PC-9 (cell line): ENCODE measurements at places on chromosomes 2 and 18. TPM values are rescaled to one million over a fixed set of nuclear protein-coding genes. Genes with fewer than 3 reads are reported as not detected.

GRCh38 chr2:178422097-178422496 is 28.9 kb downstream of the PRKRA start:
- no peak for DNase-seq

DNA sequence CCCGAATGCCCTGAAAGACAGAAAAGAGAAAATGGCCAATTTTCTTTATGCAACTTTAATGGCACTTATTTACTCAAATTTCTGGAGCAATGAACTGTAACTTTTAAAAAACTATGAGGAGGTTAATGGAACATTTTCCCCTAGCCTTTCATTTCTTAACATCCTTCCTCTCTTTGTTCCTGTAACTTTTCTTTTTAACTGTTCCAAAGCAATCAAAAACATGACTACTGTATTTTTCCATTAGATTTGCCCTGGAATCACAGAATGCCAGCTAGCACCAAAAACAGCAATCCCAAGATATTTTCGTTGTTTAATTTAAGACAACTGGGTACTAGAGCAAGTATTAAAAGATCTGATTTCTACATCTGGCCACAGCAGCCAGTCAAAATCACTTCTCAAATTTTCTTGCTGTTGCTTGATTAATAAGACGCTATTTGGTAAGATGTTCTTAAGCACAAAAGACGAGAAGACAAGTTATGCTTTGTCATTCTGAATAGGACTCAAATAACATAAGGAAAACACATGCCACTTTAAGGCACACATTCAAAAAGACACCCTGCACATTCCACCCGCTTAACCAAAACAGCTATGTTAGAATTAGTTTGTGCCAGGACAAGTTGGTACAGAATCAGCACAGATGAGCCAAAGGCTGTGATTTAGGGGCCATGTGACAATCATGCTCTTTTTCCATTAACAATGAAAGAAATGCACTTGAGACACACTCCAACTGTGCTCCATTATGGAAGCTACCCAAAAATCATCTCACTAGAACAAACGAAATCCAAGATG is 3.6 kb downstream of the STARD7 start:
- peak; percentile 40 for DNase-seq

ZAP70 gene
- total RNA-seq, result not detected in 2 replicates

RNMT gene
- 32.0 and 48.8 TPM in 2 replicates for total RNA-seq

DNA sequence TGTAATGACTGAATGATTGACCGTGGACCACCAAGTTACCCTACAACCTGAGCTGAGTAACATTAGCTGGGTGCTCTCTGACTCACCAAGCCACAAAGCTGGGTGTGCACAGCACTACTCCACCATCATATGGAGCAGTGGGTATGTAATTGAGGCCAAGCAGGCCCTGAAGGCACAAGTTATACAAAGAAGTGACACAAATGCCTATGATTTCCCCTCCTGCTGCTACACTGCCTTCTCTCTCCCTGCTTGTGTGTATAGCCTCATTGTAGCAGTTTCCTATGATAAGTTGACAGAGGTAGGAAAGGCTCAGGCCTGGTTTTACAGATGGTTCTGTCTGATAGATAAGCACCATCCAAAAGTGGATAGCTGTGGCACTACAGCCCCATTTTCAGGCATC is 1327.2 kb upstream of the DDX18 start:
- no peak for DNase-seq

CNDP1 gene
- total RNA-seq, result not detected in 2 replicates

DNA sequence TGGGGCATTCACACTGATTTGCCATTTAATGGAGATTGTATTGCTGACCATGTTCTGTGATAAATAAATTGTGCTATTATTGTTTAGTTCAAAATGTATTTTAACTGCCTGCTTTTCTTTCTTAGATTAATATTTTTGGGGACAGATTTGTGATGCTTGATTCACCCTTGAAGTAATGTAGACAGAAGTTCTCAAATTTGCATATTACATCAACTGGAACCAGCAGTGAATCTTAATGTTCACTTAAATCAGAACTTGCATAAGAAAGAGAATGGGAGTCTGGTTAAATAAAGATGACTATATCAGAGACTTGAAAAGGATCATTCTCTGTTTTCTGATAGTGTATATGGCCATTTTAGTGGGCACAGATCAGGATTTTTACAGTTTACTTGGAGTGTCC is 1.8 kb downstream of the DNAJC10 start:
- DNase-seq, result no peak

GRCh38 chr2:27194538-27195354 is 17.1 kb upstream of the ATRAID start:
- DNase-seq, result no peak

- DNase-seq, result no peak
These were observed 8.5 kb downstream of the RTTN start for GRCh38 chr18:70197026-70197425.

DNA sequence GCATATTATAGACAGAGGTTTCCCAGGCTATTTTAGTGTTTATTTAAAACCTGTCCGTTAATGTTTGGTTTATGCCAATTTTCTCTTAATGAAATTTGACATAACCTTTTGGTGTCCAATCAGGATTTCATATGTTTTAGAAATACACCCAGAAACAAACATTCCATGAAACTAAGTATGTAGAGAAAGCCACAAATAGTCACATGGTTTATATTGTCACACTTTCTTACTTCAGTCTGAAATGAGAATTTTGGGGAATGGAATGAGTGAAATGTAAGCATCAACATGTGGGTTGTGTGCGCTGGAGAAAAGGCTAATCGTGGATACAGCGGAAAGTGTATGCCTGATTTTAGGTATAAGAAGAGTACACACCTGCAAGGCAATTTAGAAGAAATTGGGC is 277.0 kb upstream of the RAB12 start:
- no peak for DNase-seq

ZNF892 gene
- 2.8 and 3.1 TPM in 2 replicates for total RNA-seq

DNA sequence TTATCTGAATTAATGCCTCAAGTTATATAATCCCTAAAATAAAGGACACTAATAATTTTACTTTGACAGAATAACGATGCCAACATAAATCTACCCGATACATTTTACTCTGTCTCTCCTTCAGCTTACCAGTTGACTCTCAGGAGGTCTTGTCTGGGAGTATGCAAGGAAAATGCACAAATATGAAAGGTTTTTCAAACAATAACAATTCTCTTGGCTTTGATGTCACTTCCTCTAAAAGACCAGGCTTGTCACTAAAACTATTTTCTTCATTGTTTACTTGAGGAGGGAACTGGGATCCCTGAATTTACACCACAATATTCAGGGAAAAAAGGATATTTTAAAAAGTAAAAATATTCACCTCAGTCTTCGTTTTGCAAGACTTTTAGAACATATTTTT is 97.2 kb downstream of the SOS1 start:
- DNase-seq, result no peak

GRCh38 chr18:37873416-37873815 is 307.8 kb upstream of the CELF4 start:
- no peak for DNase-seq

GRCh38 chr2:160227293-160227915 is 27.3 kb upstream of the ITGB6 start:
- DNase-seq, result no peak

DNA sequence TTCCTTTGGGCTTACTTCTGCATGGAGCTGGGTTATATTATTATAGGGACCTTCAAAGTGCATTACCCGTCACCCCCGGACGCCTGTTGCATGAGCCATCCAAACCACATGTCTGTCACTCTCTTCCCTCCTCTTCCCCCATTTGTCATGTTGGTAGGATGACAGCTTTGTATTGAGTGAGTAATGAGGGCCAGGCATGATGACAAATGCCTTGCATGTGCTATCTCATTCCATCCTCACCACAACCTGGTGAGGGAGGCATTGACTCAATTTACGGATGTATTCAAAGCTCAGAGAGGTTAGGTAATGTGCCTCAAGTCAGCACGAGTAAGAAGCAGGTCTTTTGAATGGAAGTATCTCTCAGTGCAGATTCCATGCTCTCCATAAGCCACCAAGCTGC is 510.5 kb upstream of the TNP1 start:
- DNase-seq, result peak; percentile 79

SLC5A7 gene
- not detected in 2 replicates for total RNA-seq
